ENCODE measurements at places on chromosomes 7 and 10.
A peak's percentile ranks its signal among the peaks of the same experiment; 100 is the strongest.

DNA sequence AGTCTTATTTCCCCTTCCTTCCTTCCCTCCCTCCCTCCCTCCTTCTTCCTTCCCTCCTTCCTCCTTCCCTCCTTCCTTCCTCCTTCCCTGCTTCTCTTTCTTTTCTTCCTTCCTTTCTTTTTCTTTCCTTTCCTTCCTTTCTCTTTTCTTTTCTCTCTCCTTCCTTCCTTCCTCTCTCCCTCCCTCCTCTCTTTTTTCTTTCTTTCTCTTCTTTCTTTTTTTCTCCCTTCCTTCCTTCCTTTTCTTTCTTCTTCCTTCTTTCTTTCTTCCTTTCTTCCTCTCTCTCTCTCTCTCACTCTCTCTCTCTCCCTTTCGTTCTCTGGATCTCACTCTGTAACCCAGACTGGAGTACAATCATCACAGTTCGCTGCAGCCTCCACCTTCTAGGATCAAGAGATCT, 6.2 kb downstream of the TMEM130 start:
- DNase-seq: no peak

- DNase-seq: no peak
Measured at GRCh38 chr7:114656466-114656865, 241.9 kb downstream of the FOXP2 start.

DNA sequence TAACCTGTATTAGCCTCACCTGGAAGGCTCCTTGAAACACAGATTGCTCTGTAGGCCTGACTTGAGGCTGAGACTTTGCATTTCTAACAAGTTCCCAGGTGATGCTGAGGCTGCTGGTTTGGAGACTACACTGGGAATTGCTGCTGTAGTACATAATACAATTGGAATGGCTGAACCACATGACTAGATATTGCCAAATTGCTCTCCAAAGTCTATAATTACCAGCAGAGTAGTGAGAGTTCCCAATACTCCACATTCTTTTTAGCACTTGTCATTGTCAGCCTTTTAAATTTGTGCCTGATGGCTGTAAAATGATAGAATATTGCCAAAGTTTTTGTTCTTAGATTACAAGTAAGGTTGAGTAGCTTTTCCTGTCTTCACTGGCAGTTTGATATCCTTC, 39.9 kb downstream of the PLEKHA8 start:
- DNase-seq: no peak

- no peak for DNase-seq
Measured at GRCh38 chr10:116030576-116030975, 242.4 kb downstream of the GFRA1 start.

GRCh38 chr7:103065667-103066066, 8.9 kb downstream of the FBXL13 start:
- DNase-seq: peak; percentile 17

- no peak for DNase-seq
Measured at GRCh38 chr7:123122916-123123315, 76.9 kb downstream of the SLC13A1 start.
